ENCODE measurements at places on chromosomes 1 and 21. TPM values are rescaled to one million over a fixed set of nuclear protein-coding genes. Genes with fewer than 3 reads are reported as not detected.

The ADCY10 gene
- total RNA-seq: 0.81 TPM

The RPRD2 gene
- total RNA-seq: 33.2 TPM

The OPTC gene
- not detected for total RNA-seq

The TPTE gene
- total RNA-seq: not detected

The OR14A2 gene
- not detected for total RNA-seq

The SLC44A3 gene
- total RNA-seq: 53.8 TPM

All from mucosa of gallbladder (tissue), 1 donor.